ENCODE measurements at places on chromosomes 4 and X.

DNA sequence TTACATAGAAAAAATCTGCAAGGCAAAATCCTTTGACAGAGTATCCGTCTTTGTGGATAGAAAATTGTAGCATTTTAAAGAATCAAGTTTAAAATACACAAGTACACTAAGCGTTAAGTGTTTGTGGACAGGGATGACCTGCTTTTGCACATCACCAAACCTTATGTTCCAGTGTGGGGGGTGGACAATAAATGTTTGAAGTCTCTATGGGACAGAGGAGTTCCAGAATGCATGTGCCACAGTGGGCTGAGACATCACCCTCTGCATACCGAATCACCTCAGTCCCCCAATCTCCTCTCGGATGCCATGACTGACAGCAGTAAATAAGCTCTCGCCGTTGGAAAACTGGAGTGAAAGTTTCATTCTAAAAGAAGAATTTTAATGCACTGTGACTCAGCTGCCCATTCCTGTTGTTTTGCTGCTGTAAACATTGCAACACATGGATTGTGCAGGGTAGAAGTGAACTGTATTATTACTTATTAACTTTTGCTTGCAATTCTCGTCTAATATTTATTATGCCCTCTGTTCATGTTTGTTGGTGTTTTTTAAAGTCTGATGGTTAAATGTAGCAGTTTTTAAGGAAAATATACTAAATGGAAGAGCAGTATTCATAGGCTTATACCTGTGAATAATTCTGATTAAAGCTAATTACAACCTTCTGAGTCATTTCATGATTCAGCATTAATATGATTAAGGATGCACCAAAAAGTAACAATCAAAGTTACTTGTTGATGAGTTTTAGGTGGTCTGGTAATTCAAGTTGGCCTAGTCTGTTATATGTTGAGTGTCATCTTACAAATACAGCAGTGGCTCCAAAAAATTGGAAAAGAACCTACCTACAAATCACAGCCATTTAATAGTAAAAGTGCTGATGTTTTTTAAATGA lies 24.0 kb downstream of the CDKN2AIP start:
- DNase-seq = no peak

GRCh38 chrX:25108481-25108880 lies 92.7 kb upstream of the ARX start:
- DNase-seq = no peak

GRCh38 chr4:41791557-41791956 lies 43.0 kb upstream of the PHOX2B start:
- DNase-seq = no peak

DNA sequence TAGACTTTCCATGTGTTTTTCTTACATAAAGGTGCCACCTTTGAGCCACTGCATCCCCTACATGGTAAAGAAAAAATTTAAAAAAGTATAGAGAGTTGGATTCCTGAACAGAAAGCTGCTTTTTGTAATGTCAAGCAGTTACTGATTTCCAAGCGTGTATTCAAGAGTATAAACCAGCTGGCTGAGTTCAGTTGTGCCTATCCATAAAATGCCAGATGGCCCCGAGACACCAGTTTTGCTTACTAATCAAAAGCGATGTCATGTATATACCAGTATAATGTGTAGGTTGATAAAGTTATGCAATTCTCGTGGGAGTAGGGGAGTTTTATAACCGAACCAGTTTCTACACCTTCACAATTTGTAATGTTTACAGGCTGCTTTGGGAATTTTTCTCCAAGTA lies 26.2 kb upstream of the PNPLA4 start:
- DNase-seq = no peak

DNA sequence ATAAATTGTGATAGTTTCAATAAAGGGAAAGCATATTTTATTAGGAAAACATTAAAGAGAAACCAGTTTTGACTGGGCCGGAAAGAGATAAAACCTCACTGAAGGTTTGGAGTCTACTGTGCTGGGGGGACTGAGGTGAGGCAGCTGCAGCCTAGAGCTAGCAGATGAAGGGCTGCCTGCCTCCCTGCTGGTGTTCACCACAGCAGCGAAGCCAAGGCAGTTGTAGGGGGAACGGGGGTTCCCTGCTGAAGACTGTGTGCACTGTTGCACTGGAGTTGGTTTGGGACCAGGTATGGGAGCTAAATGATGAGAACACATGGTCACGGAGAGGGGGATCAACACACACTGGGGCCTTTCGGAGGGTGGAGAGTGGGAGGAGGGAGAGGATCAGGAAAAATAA lies 546.5 kb upstream of the SMIM31 start:
- DNase-seq = no peak

- DNase-seq = peak; percentile 40
Observed at GRCh38 chrX:70168238-70169188, 8.8 kb upstream of the DGAT2L6 start.

DNA sequence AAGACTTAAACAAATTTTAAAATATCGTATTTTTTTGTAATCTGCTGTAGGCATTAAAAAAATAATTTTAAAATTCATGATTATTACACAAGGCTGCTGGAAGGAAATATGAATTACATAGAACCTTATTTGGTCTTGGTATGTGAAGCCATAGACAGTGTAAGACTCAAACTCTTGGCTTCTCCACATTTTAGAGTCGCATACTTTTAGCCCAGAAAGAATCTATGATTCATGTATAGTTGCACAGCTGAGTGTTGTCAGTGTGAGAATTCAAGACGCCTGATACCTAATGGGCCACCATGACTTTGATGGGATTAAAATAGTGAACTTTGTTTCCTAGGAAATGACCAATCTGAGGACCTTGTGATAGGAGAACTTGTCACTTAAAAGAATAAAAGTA lies 1.4 kb downstream of the INTU start:
- no peak for DNase-seq

DNA sequence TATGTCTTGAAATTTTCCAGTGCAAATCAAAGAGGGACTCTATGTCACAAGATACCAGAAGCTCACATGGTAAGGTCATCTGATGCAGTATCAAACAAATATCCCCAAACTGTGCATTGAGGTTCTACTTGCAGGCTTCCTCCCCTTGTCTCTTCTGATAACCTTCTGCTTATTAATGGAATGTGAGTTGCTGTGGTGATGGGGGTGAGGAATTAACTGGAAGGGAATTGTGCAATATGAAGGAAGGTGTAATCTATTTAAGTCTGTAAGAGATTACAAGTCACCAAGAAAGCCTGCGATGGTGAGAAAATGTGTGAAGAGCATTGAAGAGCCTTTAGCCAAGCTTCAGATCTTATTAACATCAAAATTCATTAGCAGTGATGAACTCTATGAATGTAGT lies 15.4 kb upstream of the MAGED1 start:
- DNase-seq = no peak

GRCh38 chr4:30718641-30719453 lies 1.3 kb upstream of the PCDH7 start:
- DNase-seq = no peak

GRCh38 chr4:38138363-38138762 lies 178.2 kb downstream of the PTTG2 start:
- no peak for DNase-seq

GRCh38 chr4:134518574-134519217 lies 317.1 kb upstream of the PABPC4L start:
- DNase-seq = no peak

- DNase-seq = no peak
Observed at GRCh38 chr4:30461218-30461617, 259.0 kb upstream of the PCDH7 start.

GRCh38 chrX:65596270-65597034 lies 61.9 kb upstream of the LAS1L start:
- DNase-seq = no peak

DNA sequence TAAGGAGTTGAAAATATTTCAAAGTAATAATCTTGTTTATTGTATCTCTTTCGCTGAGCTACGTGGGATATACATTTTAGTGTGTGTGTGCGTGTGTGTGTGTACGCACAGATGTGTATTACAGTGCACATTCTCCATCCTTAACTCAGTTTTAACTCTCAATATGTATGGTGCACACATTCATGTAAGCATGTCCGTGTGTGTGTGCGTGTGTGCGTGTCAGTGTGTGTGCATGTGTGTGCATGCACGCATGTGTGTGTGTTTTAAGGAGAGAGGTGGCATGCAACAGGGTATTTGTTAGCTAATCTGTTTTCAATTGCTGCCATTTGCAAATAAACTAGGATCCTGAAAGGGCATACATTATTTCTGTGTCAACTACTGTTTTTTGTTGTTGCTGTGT lies 264.9 kb upstream of the CXorf51A start:
- DNase-seq = no peak

- no peak for DNase-seq
Observed at GRCh38 chrX:100830547-100830946, 10.4 kb downstream of the CSTF2 start.

DNA sequence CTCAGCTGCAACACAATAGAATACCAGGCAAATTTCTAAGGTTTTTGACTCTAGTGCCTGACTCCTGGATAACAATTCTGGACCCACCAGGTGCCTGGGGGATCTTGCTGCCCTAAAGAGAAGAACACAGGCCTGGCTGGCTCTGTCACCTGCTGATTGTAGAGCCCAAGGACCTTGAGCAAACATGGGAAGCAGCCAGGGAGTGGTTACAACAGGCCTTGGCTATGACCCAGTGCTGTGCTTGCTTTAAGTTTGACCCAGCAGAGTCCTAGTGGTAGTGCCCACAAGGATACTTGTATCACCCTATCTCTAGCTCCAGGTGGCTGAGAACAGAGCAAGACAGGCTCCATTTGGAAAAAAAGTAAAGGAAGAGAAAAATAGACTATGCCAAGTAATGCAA lies 176.8 kb upstream of the DCAF12L2 start:
- DNase-seq = no peak

DNA sequence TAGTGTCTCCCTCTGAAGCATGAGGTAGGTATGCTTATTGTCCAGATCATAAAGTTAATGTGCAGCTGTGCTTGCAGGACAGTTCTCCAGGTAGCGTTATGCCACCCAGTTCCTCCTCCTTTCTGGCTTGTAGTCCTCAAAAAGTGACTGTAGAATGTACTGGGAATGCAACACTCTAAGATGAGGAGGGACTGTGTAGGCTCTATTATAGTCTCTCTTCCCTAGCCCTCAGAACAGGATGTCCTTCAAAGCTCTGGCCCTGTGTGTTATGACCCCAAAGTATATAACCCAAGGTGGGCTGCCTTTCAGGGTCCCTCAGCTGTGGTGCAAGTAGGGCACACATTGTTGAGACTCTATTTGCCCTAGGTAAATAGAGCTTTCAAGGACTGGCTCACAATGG lies 20.8 kb upstream of the MANBA start:
- DNase-seq = no peak

GRCh38 chr4:211033-211511 lies 86.8 kb downstream of the ZNF718 start:
- DNase-seq = no peak

- DNase-seq = peak; percentile 84
Observed at GRCh38 chr4:155906554-155907247, 3.2 kb downstream of the TDO2 start.

DNA sequence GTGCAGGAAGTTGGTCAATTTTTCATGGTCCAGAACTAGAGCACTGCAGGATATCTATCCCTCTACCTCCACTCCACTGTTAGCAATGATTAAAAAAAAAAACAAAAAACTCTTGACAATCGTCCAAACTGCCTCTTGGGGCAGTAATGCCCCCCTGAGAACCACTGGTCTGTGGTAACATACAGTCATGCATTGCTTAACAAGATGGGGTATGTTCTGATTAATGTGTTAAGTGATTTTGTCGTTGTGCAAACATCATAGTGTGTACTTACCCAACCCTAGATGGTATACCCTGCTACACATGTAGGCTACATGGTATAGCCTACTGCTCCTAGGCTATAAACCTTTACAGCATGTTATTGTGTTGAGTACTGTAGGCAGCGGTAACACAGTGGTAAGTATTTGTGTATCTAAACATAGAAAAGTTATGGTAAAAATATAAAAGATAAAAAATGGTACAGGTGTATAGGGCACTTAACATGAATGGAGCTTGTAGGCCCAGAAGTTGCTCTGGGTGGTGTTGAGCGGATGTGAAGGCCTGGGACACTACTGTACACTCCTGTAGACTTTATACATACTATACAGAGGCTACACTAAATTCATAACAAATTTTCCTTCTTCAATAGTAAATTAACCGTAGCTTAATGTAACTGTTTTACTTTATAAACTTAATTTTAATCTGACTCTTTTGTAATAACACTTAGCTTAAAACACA lies 34.1 kb downstream of the ART3 start:
- no peak for DNase-seq

GRCh38 chrX:47748576-47748975 lies 88.1 kb upstream of the ZNF81 start:
- no peak for DNase-seq

- no peak for DNase-seq
Observed at GRCh38 chr4:98505992-98506391, 152.4 kb downstream of the TSPAN5 start.

GRCh38 chrX:152528193-152528592 lies 77.1 kb upstream of the GABRA3 start:
- no peak for DNase-seq

GRCh38 chr4:25090516-25090915 lies 59.8 kb upstream of the LGI2 start:
- no peak for DNase-seq

GRCh38 chr4:7124689-7125442 lies 57.0 kb upstream of the GRPEL1 start:
- DNase-seq = peak; percentile 65

GRCh38 chrX:68650491-68650890 lies 3.0 kb downstream of the STARD8 start:
- DNase-seq = no peak

DNA sequence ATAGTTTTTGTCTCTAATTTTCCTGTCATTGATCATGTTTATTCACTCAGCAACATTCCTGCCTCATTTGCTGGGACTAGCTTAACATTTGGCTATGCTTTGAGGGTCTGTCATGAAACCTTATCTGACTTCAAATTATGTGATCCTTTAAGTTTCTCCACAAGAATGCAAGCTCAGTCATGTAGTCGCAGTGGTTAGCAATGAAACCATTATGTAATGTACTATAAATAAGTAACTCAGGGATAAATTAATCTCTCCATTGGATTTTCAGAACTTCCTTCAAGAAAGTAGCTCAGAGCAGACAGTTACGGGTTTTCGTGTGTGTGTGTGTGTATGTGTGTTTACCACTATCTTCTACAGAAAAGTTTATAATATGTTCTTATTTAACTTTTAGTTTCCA lies 993.6 kb downstream of the ADGRL3 start:
- DNase-seq = no peak

DNA sequence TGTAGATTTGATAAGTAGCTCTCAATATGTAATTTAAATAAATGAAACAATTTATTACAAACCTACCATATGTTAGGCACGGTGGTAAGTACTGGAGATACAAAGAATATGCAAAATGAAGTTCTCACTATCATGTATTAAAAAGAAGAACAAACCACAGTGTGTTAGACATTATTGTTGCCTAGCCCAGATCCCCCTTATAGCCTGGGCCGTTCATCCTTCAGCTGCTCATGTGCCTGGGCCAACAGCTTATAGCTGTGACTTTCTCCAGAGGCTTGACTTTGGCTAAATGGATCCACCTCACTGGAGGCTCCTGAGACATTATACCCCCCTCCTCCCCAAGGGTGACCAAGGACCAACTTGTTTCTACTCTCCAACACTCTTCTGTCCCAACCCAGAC lies 29.8 kb upstream of the CCNG2 start:
- DNase-seq = no peak
